ENCODE measurements at places on chromosomes 5 and 9.
A peak's percentile ranks its signal among the peaks of the same experiment; 100 is the strongest.

- DNase-seq: no peak
Measured at GRCh38 chr5:168209997-168210396, 81.4 kb upstream of the WWC1 start.

GRCh38 chr5:84273517-84273883 is 111.2 kb downstream of the EDIL3 start:
- DNase-seq: no peak

- peak; percentile 21 for DNase-seq
Measured at GRCh38 chr9:34430843-34431437, 27.4 kb downstream of the FAM219A start.

DNA sequence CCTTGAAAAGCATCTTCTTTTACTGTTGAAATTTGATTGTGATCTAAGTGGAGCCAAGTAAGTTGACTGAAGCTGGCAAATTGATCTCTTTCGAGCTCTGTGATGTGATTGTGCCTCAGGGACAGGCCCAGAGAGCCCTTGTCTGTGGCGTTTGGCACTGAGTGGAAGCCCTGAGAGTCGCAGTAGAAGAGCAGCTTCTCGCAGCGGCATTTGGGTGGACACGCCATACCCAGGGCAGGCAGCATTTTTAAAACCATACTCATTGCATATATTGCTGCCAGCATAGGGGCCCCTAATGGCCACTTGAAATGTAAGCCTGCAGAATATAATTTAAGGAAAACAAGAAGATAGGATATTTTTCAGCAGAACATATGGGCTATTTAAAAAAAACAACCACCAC is 894 bp downstream of the LRRTM2 start:
- no peak for DNase-seq

DNA sequence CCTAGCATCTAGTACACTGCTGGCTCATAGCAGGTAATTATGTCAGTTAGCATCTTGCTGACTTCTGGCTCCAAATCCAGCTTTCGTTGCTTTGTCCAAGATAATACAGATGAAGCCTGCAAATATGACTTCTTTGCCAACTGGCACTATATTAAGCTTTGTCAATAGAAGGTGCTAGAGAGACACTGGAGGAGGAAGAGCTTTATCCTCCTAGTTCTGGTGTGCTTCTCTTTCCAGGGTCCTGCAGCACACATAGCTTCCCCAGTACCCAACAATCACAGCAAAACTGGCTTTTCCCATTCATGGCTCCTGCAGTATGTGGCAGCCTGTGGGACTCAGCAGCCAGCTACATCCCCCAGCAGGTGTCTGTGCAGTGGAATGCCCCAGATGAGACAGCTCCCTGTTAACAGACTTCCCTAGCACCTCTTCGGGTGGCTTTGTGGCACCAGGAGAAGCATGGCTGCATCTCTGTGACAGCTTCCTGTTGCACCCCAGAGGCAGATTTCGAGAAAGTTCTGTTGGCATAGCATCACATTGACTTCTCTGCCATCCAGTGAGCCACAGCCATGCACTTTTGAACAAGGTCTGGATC is 147.8 kb downstream of the OXCT1 start:
- no peak for DNase-seq

GRCh38 chr9:133694686-133695085 is 43.5 kb downstream of the SARDH start:
- DNase-seq: no peak

DNA sequence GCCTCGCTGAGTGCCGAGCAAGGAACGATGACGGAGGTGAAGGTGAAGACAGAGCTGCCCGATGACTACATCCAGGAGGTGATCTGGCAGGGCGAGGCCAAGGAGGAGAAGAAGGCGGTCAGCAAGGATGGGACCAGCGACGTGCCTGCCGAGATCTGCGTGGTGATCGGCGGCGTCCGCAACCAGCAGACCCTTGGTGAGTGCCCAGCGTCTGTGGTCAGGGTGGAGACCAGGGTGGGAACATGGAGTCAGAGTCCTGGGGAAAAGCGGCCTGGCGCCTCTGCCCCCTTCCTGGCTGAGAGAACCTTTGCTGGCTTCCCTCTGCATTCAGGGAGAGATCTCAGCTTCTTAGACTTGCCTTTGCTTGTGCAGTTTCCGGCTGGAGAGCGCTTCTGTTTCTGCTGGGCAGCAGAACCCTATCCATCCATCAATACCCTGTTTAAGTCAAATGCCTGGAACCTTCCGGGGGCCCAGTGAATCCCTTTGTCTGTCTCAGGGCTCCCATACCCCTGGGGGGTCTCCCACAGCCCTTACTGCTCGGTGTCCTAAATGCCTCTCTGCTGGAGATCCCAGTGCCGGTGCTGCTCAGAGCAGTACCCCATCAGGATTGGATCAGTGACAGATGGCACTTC is 89.6 kb downstream of the AMBP start:
- DNase-seq: no peak
